ENCODE measurements at places on chromosomes 7 and 10.

- DNase-seq: no peak
Measured at GRCh38 chr10:101014966-101015581, 15.5 kb downstream of the LZTS2 start.

DNA sequence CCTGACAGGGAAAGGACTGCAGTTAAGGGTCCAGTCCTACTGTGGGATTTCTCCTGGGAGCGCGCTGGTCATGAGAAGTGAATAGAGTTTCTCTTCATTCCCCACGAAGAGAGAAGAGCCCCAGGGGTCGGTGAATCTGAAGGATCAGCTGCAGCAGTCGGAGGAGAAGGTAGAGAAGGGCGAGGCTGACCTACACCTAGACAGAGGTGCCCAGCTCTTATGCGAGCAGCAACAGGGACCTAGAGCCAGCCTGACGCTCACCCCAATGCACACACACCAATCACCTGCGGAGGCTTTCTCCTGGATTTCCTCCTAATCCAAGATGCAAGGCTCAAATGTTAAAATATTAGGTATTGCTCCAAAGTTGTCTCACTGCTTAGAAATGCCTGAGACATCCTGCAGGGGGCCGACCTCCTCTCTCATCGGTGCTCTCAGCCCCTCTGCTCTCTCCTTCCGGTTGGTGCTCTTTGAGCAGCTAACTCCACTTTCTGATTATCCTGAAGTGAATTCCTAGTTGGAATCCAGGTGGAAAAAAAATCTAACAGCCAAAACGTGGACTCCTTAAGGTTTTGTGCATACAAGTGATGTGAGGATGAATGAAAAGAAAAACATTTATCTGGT, 176.4 kb downstream of the AHR start:
- no peak for DNase-seq

DNA sequence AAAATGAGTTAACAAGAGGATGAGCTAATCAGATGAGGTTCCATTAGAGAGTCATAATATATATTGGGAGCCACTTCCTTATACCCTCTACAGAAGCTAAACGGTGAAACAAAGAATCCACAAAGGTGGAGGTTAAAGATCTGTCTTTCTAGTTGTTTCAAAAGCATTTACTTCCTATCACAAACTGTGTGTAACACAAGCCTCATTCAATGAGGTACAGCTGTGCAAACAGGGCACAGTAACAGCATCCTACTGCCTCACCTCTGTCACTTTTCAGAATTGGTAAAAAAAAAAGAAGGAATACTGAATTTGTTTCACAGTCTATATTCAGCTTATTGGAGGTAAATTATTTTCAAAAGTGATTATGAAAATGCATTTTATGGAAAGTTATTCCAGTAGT, 128.7 kb downstream of the AGMO start:
- DNase-seq: no peak

DNA sequence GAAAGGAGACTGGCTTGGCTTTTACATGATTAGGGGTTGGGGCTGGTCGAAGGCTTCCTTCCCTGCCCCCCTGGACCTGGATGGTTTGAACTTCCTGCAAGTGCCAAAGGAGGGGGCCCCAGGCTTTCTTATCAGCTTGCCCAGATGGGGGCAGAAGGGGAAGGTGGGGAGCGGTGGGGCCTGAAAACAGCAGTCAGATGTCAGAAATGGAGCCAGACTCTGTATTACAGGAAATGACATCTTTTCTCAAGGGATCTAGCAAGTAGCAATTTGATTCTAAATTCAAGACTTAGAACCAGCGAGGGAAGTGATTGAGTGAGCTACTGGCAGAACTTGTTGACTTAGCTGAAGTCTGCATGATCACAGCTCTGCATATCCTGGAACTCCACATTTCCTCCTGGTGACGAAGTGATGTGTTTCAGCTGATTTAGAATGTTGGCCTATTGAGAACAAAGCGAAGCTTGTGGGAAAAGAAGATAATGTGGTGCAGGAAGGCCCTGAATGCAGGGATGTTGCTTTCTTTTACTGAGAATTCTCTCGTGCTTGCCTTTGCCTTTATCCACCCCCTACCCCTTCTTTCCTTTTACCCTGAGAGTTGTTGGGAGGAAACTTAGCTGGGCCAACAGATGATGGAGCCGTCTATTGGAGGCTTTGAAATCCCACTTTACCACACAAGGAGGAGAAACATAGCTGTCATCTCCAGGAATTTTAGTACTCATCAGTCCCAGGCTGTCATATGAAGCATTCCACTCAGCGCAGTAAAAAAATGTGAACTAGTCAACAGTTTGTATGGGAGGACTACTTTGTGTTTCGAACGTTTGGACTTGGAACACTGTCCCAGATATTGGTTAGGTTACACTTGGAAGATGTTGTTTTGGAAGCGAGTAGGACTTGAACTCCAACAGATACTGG, 43.2 kb downstream of the CCNY start:
- DNase-seq: no peak

- no peak for DNase-seq
Measured at GRCh38 chr10:132097609-132098377, 32.0 kb downstream of the JAKMIP3 start.

GRCh38 chr7:19213746-19214145, 68.5 kb upstream of the FERD3L start:
- DNase-seq: no peak

DNA sequence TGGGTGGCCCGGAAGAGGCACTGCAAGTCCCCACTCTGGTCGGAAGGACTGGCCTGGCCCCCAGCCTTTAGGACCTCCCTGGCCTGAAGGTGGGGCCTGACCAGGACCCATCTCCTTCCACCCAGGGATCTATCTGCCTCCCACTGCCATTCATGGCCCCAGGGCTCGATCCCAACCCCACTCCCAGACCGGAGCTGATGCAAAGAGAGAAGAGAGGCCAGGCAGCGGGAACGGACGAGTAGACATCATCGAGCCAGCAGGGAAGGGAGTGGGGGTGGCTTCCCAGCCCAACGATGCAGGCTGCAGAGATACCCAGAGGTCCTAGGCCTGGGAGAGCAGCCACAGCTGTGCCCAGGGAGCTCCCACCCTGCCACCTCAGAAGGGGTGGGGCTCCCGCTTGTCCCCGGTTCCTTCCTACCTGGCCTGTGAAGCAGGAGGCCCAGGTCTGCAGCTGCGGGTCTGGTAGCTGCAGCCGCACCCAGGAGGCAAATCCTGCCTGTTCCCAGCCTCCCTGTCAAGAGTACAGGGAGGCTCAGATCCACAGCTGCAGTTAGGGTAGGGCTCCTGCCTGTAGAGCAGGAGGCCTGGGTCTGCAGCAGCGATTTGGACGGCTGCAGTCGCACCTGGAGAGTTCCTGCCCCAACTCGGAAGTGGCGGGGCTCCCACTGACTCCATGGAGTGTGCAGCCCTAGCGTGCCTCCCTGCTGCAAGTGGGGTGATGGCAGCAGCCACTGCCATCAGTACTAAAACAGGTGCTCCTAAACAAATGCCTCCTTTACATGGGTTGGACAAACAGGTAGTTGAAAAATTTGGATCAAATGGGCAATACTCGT, 1151.0 kb upstream of the PHF14 start:
- no peak for DNase-seq

DNA sequence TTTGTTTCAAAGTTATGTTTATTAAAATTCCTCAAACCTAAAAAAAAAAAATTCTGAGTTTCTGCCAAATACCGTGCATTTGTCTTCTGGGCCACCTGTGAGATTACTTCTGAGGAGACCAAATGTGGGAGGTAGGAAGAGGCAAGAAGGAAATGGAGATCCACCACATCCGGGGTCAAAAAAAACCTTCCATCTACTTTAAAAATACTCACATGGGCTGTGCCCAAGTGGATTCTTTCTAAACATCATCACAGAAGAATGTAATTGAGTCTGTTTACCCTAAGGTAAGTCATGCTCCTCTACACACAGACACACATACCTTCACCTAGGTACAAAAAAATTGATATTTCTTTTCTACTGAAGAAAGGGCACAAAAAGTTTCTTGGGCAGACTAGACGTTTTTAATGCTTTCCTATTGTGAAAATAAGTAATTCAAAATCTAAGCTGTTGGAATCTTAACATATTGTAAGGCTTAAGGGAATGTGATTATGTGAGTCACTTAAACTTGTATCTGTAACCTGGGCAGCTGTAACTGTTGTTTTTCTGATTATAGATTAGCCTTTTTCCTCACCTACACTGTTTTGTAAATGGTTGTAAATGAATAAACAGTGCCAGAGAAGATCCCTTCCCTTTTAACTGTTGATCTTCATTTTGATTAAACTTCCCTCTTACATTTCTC, 19.1 kb upstream of the SPOCK2 start:
- no peak for DNase-seq

DNA sequence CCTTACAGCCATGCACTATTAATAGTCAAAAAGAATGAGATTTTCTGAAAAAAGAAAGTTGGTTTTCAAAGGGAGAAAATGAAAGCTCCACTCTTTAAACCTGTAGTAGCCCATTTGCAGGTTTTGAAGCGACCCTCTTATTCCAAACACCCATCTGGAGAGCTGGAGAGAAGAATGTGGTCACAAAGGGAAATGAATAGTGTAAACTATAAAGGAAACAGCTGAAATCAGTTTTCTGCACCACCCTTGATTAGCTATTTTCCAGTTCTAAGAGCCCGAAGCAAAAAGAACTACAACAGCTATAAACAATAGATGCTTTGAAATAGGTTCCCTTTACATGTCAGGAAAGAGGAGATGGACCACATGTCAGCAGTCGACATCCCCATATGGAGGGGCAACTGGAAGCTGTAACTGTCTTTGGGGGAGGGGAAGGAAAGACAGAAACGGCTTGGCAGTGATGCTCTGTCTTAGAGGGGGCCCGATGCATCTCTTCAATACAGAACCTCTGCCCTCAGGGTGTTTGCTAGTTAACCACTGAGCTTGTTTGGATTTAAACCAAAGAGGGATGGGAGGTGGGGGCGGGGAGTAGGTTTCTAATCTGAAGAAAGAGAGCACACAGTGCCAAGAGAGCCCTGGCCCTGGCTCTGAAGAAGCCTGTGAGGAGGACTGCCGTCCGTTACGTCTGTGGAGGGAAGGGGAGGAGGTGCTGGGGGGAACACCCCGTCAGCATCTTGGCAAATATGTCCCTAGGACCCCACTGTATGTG, 55.3 kb downstream of the CPVL start:
- no peak for DNase-seq

- DNase-seq: no peak
Measured at GRCh38 chr7:130299866-130300265, 6.9 kb downstream of the CPA4 start.

- DNase-seq: peak; percentile 65
Measured at GRCh38 chr10:103745341-103746247, 109.8 kb downstream of the SH3PXD2A start.

DNA sequence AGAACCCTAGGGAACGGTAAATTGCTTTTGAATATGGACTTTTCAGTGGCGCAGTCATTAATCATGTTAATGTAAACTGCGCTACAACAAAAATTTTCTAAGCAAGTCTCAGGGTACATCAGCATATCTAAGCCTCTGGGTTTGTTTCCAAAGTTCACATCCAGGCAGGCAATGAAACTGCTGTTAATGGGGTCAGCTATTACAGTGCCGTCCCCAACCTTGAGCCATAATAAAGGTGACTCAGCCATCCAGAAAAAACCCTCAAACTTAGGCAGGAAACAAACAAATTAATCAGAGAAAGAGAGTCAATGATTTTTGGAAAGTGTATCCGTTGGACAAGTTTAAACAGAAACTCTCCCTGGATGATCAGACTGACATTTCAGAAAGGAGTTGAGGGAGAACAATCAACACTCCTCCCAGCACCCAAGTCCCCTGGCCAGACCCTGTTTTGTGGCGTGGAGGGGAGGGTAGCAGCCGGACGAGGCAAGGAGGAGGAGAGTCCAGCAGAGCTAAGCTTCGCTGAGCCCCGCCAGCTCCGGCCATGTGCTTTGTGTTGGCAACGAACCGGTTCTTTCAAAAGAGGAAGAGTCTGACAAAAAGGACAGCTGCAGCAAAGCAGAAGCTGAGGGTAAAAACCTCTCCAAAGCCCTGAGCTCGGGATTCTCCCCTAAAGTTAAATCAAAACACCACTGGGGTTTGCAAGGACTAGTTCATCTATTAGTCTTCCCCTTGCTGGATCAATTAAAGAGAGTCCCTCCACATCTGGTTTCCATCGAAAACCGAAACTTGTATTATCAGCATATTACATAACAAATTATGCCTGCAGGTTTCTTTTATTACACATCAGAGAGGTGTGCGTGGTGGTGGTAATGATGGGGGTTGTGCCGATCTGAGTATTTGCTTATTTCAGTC, 3.6 kb downstream of the FAM53B start:
- no peak for DNase-seq

DNA sequence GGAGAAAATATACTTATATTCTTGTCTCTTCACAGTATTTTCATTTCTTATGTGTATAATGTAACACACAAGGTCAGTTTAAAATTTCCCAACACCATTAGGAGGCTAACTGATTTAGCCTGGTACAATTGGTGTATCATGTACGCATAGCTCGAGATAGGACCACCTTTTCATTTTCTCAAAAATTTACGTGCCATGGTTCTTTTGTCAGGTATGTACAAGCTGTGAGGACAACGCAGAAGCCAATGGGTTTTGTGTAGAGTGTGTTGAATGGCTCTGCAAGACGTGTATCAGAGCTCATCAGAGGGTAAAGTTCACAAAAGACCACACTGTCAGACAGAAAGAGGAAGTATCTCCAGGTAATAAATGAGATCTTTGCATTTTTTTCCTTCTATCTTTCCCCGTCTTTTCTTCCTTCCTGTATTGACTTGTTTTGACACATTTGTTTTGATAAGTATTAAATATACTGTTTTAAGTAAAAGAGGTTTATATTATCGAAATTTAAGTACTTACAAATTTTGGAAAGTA, 55.0 kb downstream of the TRIM24 start:
- no peak for DNase-seq

DNA sequence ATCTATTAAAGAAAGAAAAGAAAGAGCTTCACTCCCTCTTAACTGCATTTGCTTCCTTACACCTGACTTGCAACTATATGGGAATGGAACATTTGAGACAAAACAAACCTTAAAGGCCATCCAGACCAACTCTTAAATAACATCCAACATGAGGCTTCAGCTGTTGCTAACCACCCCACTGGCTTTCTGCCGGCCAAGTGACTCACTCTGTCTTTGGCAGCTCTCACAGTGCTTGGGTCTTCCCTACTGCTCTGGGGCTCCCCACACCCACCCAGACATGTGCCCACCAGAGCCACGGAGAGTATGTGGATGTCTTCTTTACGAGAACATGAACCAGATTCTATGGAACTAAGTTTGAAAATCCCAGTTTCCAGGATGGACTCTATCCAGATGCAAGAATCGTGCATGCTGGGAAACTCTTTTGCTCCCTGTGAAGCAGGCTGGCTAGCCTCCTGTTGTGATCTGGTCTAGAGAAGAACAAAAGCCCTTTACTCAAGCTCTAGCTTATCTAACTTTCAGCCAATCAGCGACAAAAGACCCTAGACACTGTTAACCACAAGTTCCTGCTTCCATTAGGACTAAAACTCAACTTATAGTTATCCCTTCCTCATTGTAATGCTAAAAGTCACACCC, 245.7 kb downstream of the TCERG1L start:
- no peak for DNase-seq

GRCh38 chr7:96665689-96666088, 44.0 kb downstream of the SEM1 start:
- DNase-seq: no peak

GRCh38 chr7:47636081-47636432, 54.1 kb upstream of the TNS3 start:
- no peak for DNase-seq

Measured in activated T-helper 9 cell treated with anti-CD3 and anti-CD28 coated beads, Interleukin-2, amount 50 U/mL, for 16 hours (primary cell).